H1 (cell line): ENCODE measurements at places on chromosomes 11 and 22. TPM values are rescaled to one million over a fixed set of nuclear protein-coding genes. Genes with fewer than 3 reads are reported as not detected.

GRCh38 chr22:29623553-29624169, 20.2 kb downstream of the NF2 start:
- DNase-seq, result no peak

- no peak for DNase-seq
These were observed 499.6 kb upstream of the B3GAT1 start for GRCh38 chr11:134911514-134912180.

GRCh38 chr22:37922191-37922590, 16.1 kb downstream of the MICALL1 start:
- DNase-seq, result no peak

Gene TNNI2
- 0.39 TPM in 1 of 2 replicates, not detected in the other for polyA plus RNA-seq

Gene LDHAL6A
- not detected in 2 replicates for polyA plus RNA-seq
